ENCODE measurements at places on chromosomes 11 and 22.

DNA sequence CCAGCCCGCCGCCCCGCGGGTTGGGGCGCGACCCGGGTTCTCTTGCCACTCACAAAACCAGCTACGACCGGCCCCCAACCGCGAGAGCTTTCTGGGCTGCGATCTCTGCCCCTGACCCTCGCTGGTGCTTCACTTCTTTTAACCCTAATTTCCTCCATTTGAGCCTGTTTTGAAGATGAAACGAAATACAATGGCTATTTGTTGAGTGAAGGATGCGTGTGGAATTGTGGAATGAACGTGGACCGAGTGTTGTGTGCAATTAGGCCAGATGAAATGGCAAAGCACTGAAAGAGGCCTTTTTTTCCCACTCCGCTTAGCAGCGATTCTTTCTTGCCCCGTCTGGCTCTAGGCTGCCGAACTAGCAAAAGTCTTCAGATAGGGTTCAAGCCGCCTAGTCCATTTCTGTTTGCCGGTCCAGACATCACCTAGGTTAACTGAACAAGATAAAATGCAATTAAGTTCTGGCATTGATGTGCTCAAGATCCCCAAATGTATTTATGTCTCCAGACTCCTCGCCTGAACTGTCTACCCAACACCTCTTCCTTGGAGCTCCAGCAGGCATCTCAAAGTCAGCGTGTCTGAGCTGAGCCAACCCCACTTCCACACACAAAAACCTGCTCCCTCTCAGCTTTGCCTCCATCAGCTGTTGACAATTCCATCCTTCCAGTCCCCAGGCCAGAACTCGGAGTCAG is 471 bp upstream of the TMEM184B start:
- DNase-seq = no peak

- no peak for DNase-seq
Observed at GRCh38 chr22:20946080-20946986, 20.7 kb upstream of the AIFM3 start.

DNA sequence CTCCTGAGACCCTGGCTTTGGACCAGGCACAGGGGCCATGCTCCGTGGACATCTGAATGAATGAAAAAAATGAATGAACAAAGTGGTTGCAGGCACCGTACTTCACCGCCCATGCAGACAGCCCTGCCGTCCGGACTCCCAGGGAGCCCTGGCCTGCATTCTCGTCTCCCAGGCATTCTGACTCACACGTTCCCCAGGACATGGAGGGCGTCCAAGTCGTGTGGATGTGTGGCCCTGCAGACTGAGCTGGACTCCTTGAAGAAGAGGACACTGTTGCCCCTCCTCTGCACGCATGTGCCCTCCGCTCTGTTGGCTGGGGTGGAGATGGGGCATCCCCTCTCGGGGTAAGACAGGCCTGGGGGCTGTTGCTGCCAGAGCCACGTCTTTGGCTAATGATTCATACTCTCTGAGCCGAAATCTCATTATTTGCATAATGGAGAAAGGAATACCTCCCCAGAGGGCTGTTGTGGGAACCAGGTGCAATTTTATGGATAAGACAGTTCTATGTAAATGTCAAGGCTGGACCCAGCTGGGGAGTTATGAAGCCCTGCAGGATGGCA is 49.7 kb downstream of the RTL6 start:
- no peak for DNase-seq

DNA sequence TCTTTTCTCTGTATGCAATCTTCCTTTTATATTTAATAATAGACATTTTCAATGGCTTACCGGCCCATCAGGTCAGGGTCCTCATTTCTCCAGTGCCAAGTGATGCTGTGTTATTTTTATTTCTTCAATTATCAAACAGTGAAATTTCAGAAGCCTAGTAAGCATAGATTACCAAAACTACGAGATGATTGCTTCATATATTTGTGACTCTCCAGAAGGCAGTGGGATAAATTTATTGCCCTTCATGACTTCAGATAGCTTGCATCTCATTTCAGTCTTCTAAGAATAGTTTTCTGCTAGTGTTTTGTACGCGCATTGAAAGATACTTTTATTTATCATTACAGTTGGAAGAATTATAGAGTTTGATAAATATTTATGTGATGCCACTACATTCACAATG is 139.6 kb downstream of the FAT3 start:
- DNase-seq = no peak

DNA sequence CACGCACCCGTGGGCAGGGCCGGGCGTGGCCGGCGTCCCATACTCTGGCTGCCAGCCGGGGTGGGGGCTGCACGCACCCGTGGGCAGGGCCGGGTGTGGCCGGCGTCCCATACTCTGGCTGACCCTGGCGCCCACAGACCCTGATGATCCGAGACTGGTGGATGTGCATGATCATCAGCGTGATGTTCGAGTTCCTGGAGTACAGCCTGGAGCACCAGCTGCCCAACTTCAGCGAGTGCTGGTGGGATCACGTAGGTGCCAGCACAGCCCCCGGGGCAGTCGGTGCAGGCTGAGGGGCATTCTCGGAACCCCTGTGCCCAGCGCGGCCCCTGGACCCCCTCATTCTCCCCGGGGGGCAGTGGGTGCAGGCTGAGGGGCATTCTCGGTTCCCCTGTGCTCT is 19.0 kb downstream of the RNH1 start:
- no peak for DNase-seq

GRCh38 chr11:122337704-122338103 is 221.7 kb upstream of the BLID start:
- DNase-seq = no peak

DNA sequence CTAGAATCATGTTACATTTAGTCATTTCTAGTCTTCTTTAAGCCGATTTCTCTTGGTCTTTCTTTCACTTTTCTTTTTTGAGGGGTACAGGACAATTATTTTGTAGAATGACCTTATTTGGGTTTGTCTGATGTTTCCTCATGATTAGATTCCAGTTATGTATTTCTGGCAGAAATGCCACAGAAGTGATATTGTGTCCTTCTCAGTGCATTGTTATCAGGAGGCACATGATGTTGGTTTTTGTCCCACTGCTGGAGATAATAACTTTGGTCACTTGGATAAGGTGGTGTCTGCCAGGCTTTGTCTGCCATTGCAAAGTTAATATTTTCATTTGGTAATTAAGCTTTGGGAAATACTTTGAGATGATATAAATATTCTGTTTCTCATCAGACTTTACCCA is 100.3 kb downstream of the RRM1 start:
- DNase-seq = no peak

GRCh38 chr11:12818333-12819015 is 144.3 kb downstream of the TEAD1 start:
- DNase-seq = no peak

GRCh38 chr11:34345991-34346480 is 11.8 kb downstream of the ABTB2 start:
- no peak for DNase-seq
